ENCODE measurements at places on chromosomes 3 and 15. TPM values are rescaled to one million over a fixed set of nuclear protein-coding genes. Genes with fewer than 3 reads are reported as not detected.

The PRR23C gene
- not detected for total RNA-seq

- DNase-seq, result no peak
These were observed 18.3 kb downstream of the STIMATE start for GRCh38 chr3:52879090-52879489.

GRCh38 chr3:65953301-65953812 lies 85.4 kb downstream of the MAGI1 start:
- DNase-seq, result no peak

- DNase-seq, result no peak
These were observed 11.9 kb downstream of the KCNAB1 start for GRCh38 chr3:156132313-156132712.

- DNase-seq, result no peak
These were observed 111.1 kb downstream of the TPRA1 start for GRCh38 chr3:127479449-127479848.

The SENP8 gene
- total RNA-seq, result 5.6 TPM

- DNase-seq, result no peak
These were observed 10.8 kb downstream of the TIPARP start for GRCh38 chr3:156685198-156685597.

The WNT5A gene
- total RNA-seq, result 6.2 TPM

GRCh38 chr3:170038434-170039110 lies 777 bp downstream of the GPR160 start:
- no peak for DNase-seq

- DNase-seq, result no peak
These were observed 122.8 kb downstream of the CACNA1D start for GRCh38 chr3:53616971-53617892.

Measured in uterus (tissue), 4 donors.